ENCODE measurements at places on chromosomes 16 and 17. TPM values are rescaled to one million over a fixed set of nuclear protein-coding genes. Genes with fewer than 3 reads are reported as not detected.

GRCh38 chr16:73147958-73148357, 100.0 kb upstream of the ZFHX3 start:
- no peaks in the 10 kb centered on the region for H3K4me1 ChIP-seq
- H3K27me3 ChIP-seq, result no peaks in the 10 kb centered on the region
- H3K36me3 ChIP-seq, result no peaks in the 10 kb centered on the region
- no peak overlapping the region for H3K4me3 ChIP-seq

FBXO39 gene
- total RNA-seq, result not detected

GRCh38 chr16:89444151-89444723, 46.1 kb downstream of the ANKRD11 start:
- no peaks in the 10 kb centered on the region for H3K27me3 ChIP-seq
- no peaks in the 10 kb centered on the region for H3K36me3 ChIP-seq
- no peak overlapping the region for H3K27ac ChIP-seq
- H3K4me3 ChIP-seq, result no peak overlapping the region
- peaks cover 97% of the 10 kb centered on the region for H3K4me1 ChIP-seq

DNA sequence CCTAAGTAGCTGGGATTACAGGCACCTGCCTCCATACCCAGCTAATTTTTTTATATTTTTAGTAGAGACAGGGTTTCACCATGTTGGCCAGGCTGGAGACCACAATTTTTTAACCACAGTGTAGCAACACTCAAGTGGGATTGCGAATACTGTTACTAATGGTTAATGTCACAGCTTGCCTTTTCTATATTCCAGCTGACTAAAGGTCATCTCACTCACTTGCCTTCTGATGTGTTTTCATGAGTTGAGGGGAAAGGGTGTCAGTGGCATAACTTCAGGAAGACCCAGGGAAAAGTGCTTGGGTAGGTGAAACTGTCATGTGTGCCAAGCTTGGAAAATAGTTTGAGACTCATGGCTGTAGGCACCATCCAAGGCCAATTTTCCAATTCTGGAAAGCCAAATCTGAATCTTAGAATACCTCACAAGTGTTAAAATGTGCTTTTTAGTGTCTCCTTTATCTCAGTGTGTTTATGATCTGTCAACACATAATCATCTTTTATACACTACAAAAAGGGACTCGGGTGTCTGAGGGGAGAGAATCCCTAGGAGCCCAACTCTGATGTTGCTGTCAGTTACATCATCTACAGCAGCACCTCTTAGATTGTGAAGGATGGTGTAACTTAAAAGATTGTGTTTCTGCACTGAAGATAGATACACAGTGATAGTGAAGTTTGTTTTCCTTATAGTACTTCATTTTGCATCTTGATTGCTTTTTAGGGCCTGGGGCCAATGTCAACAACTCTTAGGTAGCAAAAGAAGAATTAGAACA, 27.1 kb downstream of the OGFOD1 start:
- H3K27me3 ChIP-seq, result no peaks in the 10 kb centered on the region
- no peak for DNase-seq
- peaks cover 39% of the 10 kb centered on the region for H3K36me3 ChIP-seq
- H3K4me3 ChIP-seq, result no peak overlapping the region
- H3K4me1 ChIP-seq, result no peaks in the 10 kb centered on the region
- H3K27ac ChIP-seq, result no peak overlapping the region

HBM gene
- not detected for total RNA-seq

- no peaks in the 10 kb centered on the region for H3K36me3 ChIP-seq
- no peak overlapping the region for H3K27ac ChIP-seq
- H3K27me3 ChIP-seq, result no peaks in the 10 kb centered on the region
- no peaks in the 10 kb centered on the region for H3K4me1 ChIP-seq
- no peak for DNase-seq
These were observed 356.7 kb downstream of the SOX9 start for GRCh38 chr17:72477491-72477890.

- no peak overlapping the region for H3K4me3 ChIP-seq
- H3K36me3 ChIP-seq, result peaks cover 26% of the 10 kb centered on the region
- no peak overlapping the region for H3K27ac ChIP-seq
These were observed 85.6 kb upstream of the NOL11 start for GRCh38 chr17:67632141-67632540.

DNA sequence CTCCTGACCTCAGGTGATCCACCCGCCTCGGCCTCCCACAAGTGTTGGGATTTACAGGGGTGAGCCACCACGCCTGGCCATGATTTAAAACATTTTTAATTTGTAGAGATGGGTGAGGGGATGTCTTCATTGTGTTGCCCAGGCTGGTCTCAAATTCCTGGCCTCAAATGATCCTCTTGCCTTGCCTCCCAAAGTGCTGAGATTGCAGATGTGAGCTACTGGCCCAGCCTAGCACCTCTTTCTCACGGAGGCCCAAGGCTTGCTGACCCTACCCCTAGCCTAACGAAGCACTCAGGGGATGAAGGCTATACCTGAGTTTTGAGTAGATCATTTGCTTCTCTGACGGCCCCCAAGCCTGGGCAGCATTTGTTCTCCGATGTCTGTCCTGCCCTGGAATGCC, 26.6 kb downstream of the UNK start:
- H3K27me3 ChIP-seq, result no peaks in the 10 kb centered on the region
- peaks cover 10% of the 10 kb centered on the region for H3K36me3 ChIP-seq
- DNase-seq, result no peak
- H3K27ac ChIP-seq, result no peak overlapping the region
- no peak overlapping the region for H3K4me3 ChIP-seq

DNA sequence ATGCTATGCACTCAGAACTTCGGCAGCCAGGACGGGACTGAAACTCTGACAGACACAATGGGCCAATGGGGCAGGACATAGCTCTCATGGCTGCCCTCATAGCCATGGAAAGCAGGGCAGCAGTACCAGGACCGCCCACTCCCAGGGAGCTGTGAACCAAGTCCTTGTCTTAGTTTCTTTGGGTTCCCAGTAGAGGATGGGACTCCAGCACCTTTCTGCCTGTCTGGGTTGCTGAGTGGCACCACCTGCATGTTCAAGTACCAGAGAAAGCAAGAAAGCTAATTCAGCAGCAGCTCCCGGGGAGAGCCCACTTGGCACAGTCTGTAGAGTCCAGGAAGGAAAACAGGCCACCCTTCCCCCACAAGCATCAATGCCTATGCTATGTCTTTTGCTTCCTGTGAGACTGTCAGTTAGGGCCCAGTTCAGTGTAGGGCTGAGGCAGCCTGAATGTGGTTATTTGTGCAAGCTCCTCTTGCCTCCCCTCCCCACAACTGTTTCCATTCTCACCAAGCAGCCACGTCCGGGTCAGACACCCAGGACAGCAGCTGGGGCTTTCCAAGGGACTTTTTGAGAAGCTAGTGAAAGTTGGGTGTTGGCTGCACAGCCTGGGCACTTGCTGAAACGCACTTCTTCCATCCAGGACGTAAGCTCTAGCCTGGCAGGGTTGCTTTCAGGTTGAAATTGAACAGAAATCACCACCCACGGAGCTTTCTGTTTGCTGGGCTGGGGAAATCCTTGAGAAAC, 7.8 kb downstream of the SUPT4H1 start:
- peaks cover 39% of the 10 kb centered on the region for H3K36me3 ChIP-seq
- H3K27ac ChIP-seq, result peak overlapping the region; percentile 88
- no peaks in the 10 kb centered on the region for H3K27me3 ChIP-seq
- peaks cover 86% of the 10 kb centered on the region for H3K4me1 ChIP-seq
- H3K4me3 ChIP-seq, result peak overlapping the region; percentile 86

AANAT gene
- not detected for total RNA-seq

GRCh38 chr17:5416901-5417300, 2.6 kb downstream of the NUP88 start:
- no peak overlapping the region for H3K27ac ChIP-seq
- DNase-seq, result no peak
- H3K36me3 ChIP-seq, result peaks cover 39% of the 10 kb centered on the region
- no peaks in the 10 kb centered on the region for H3K27me3 ChIP-seq
- peaks cover 33% of the 10 kb centered on the region for H3K4me1 ChIP-seq

BCKDK gene
- 42.5 TPM for total RNA-seq

PLA2G10 gene
- not detected for total RNA-seq

DNA sequence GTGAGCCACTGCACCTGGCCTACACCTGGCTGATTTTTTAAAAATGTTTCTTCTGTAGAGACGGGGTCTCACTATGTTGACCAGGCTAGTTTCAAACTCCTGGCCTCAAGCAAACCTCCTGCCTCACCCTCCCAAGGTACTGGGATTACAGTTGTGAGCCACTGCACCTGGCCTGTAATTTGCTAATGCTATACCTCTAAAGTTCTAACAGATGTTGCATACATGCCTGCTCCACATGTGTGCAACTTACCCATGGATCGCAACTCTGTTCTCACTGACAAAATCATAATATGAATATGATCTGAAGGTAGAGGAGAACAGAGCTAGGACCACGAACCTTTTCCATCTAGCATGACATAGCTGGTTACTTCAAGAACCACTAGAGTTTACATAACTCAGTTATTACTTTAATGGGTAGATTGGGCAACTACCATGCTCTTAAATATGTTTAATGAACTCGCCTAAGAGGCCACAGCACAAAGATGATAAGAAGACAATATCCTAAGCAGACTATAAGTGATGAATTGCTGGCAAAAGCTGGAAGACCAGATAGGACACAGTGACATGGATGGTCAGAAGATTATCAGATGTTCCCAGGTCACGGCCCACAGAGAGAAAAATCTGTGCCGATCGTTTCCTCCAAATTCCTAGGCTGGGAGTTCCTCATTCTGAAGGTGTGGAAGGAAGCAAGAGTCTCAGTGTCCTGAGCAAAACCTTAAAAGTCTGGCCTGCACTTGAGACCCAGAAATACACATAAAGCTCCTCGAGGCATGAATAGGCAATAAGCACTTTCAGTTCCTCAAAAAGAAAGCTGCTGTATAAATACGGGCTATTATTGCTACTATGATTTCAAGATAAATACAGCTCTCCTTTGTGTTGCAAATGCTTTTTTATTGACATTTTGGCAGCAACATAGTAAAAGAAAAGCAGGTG, 53.6 kb upstream of the ICAM2 start:
- no peak overlapping the region for H3K4me3 ChIP-seq
- no peaks in the 10 kb centered on the region for H3K27me3 ChIP-seq
- no peaks in the 10 kb centered on the region for H3K4me1 ChIP-seq

KRTAP2-1 gene
- not detected for total RNA-seq

SLFN14 gene
- total RNA-seq, result 0.15 TPM

ITGB3 gene
- 0.07 TPM for total RNA-seq

DNA sequence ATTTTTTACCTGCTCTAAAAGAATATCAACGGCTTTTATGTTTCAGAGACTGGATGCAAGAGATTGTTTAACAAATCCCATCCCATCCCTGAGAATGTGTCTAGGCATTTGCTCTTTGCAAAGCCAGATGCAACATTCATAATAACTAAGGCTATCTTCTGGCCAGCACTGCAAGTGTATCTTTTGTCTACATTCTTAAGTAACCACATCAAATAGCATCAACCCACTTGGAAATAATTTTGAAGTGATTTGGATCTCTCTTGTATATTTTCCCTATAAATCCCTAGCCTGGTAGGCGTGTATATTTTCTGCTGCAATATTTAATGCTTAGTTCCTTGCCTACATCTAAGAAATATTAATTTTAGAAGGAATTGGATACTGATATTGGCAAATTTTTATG, 64.3 kb downstream of the PIGL start:
- no peaks in the 10 kb centered on the region for H3K36me3 ChIP-seq
- H3K27me3 ChIP-seq, result no peaks in the 10 kb centered on the region
- H3K4me3 ChIP-seq, result no peak overlapping the region
- no peak overlapping the region for H3K27ac ChIP-seq
- peaks cover 18% of the 10 kb centered on the region for H3K4me1 ChIP-seq

DNA sequence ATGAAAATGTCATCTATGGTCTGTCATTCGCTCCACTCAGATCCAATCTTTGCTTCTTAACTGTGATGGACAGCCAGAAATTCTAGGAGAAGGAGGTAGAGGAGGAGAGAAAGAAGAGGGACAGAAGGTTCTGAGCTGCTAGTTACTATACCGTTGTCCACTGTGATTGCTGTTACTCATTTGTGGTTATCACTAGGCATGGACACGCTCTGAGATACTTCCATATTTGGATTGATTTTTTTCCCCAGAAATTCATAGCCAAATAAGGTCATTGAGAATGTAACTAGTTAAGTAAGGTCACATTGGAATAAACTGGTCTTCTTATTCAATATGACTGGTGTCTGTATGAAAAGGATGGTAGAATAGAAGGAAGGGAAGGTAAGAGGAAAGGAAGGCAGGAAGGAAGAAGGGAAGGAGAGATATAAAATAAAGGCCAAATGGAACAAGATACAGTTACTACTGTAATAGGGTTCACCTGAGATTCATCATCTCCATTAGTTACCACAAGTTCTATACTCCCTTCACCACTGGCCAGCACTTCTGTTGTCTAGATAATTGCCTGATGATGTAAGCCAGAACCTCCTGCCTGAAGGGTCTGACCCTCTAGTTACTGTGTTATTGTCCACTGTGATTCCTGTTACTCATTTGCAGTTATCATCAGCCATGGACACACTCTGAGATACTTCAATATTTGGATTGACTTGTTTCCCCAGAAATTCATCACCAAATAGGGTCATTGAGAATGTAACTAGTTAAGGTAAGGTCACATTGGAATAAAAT, 2.9 kb downstream of the KRTAP9-7 start:
- H3K27ac ChIP-seq, result no peak overlapping the region
- DNase-seq, result no peak
- no peaks in the 10 kb centered on the region for H3K4me1 ChIP-seq
- no peaks in the 10 kb centered on the region for H3K36me3 ChIP-seq
- H3K4me3 ChIP-seq, result no peak overlapping the region
- H3K27me3 ChIP-seq, result no peaks in the 10 kb centered on the region

DNA sequence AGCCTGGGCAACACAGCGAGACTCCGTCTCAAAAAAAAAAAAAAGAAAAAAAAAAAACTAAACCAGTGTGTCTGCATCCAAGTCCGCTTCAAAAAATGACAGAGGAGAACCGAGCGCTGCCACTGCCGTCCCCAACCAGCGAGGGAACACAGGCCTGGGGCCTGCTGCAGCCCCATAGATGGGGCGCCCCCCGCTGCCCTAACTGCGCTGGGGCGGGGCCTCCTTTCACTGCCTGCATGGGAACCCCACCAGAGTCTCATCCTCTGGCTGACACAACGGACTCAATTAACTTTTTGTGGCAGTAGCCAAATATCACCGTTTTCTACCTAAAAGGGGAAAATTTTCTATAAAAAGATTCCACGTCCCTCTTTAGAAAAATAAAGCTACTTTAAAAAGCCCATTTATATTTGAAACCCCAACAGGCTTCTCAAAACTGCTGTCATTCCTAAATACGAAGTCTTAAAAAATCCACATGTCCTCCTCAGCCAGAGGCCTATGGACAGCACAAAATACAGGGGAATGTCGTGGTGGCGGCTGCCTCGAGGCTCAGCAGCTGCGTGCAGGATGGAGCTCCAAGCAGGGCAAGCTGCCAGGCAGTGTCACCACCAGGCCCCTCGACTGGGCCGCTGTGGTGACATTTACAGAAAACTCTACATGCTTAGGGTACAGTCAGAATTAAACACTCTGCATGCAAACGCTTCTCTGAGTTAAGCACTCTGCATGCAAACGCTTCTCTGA, 30.3 kb downstream of the KLHDC4 start:
- H3K27me3 ChIP-seq, result no peaks in the 10 kb centered on the region
- no peak for DNase-seq
- H3K27ac ChIP-seq, result no peak overlapping the region
- peaks cover 21% of the 10 kb centered on the region for H3K36me3 ChIP-seq
- H3K4me1 ChIP-seq, result peaks cover 5% of the 10 kb centered on the region

GRCh38 chr17:72409405-72410002, 288.7 kb downstream of the SOX9 start:
- no peak overlapping the region for H3K4me3 ChIP-seq
- no peaks in the 10 kb centered on the region for H3K27me3 ChIP-seq
- H3K36me3 ChIP-seq, result no peaks in the 10 kb centered on the region
- no peaks in the 10 kb centered on the region for H3K4me1 ChIP-seq
- DNase-seq, result no peak
